ENCODE measurements at places on chromosomes 2 and 18.

DNA sequence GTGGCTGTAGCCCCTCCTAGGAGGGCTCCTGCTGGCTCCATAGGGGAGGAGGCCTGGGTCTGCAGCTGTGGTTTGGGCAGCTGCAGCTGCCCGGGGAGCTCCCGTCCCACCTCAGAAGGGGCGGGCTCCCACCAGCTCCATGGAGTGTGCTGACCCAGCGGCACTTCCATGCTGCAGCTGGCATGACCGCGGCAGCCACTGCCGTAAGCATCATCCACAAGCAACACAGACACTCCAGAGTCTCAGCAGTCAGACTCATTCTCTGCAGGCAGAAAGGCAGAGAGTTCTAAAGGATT lies 660.1 kb upstream of the RAB6C start:
- DNase-seq, result no peak

DNA sequence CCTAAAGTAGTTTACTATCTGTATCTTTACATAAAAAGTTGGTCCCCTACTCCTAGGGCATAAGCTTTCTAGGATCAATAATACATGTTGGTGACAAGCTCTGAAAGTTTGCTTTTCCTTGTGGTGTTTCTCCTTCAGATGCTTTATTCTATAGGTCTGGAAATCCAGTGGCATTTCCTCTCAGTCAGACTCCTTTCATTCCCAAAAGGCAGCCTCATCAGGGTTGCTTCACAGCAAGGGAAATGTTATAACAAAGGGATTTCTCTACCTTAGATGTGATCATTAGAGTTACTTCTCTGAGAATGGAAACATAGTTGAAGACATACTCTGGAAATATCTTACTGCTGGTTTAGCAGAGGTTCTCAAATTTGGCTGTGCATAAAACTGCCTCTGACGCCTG lies 1072.4 kb upstream of the ZEB2 start:
- DNase-seq, result no peak

DNA sequence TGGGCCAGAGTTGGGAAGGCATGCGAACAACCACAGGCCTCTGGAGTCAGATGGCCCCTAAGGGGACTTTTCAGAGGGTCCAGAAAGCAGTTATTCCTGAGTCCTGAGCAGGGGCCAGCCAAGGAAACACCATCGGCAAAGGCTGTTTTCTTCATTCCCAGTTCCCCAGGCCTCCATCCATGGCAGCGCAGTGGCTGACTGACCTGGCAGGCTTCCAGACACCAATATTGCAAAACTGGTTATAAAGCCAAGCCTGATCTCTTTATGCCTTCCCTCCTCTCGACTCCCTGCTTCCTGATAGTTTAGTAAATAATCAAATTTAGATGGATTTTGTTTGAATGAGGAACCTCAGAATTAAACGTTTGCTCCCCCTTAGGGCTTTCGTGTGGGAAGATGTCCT lies 133.4 kb upstream of the ITGA6 start:
- no peak for DNase-seq

DNA sequence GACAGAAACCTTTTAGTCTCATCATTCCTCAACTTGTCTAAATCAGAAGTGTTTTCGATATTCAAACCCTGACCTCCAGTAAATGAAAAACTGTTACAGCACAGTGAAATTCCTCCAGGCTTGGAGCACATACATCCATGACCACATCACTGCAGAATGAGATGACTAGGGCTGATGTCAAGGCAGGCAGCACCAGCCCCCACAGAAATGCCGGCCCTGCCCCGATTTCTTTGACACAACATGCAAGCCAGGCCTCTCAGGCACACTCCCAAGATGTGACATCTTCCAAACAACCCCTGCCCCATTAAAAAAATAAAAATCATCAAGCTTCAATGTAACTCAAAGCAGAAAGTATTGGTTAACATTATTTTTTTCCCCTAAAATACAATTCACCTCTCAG lies 103.3 kb downstream of the CTAGE1 start:
- no peak for DNase-seq

- DNase-seq, result no peak
Measured at GRCh38 chr2:62686012-62686685, 19.4 kb upstream of the EHBP1 start.

GRCh38 chr2:110678457-110679336 lies 834 bp upstream of the BUB1 start:
- DNase-seq, result no peak

DNA sequence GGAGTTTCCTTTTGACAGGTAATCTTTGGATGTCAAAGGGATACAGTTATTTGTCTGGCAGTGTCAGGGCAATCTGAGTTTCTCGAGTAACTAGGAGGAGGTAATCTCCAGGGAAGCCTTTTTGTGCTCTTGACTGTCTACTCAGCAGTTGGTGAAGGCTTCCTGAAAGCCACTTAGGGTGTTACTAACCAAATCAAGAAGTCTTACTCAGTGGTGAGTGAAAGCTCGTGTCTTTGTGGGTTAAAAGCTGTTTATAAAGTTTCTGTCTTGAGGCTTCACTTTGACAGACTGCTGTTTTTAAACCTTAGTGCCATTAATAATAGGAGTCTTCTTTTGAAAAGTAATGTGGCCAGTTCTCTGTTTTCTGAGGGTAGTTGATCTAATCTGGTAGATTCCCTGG lies 1.7 kb downstream of the THSD7B start:
- no peak for DNase-seq

GRCh38 chr18:48572402-48573126 lies 33.7 kb downstream of the CTIF start:
- no peak for DNase-seq

DNA sequence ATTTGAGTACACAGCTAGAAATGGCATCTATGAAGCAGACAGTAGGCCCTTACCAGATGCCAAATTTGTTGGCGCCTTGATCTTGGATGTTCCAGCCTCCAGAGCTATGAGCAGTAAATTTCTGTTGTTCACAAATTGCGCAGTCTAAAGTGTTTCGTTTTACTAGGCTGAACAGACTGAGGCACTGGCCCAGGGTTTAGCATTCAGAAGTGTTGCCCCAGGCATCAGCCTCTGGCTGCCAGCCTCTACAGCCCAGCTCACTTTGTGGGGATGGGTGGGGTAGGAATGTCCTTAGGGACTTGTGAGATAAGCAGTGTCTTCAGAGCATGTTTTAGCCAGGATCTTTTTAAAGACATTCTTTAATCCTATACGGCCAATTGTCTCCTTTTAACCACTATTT lies 51.5 kb upstream of the MGAT5 start:
- no peak for DNase-seq

DNA sequence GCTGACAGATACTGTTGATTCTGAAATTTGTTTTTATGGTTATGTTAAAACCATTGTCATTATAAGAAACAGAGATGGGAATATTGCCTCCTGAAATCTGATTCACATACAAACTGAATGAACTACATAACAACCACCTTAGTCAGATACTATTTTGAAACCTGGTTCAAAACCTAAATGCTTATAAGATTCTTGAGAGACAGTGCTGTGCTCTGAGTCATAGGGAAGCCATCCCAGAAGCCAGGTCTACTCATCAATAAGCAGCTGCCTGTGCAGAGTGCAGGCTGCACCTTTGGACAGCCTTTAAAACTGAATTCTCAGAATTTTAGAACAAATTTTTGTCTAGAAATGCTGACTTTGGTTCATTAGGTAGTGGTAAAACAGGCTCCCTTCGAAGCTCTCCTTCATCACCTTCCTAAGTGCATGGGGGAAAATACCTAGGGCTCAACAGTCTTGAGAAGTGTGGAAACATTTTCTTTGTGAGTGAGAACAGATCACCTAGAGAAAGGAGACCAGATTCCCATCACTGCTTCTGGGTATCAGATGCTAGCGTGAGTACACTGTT lies at the start of gene SERPINB7:
Gene SERPINB7, plus strand, starts transcription at position 253 of the 565 bp plus-strand sequence. CDS start 6,955 bp downstream, outside the sequence.
- DNase-seq, result no peak

GRCh38 chr2:149331023-149331400 lies 625 bp downstream of the LYPD6 start:
- no peak for DNase-seq

DNA sequence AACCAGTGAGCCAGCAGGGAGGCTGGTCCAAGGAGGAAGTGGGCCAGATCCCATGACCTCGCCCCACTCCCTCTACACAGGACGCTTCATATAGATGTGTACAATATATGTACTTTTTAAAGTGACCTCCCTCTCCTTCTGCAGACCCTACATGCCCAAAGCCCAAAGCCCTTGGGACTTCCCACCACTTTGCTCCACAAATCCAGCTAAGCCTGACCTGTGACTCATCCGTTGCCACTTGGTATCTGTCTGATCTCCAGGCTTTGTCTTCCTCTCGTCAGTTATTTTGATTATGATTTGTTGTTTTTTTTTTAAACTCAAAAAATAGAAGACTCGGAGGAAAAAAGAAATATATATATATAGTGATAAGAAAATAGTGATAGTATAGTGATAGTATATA lies 470.8 kb downstream of the KCNJ3 start:
- no peak for DNase-seq

DNA sequence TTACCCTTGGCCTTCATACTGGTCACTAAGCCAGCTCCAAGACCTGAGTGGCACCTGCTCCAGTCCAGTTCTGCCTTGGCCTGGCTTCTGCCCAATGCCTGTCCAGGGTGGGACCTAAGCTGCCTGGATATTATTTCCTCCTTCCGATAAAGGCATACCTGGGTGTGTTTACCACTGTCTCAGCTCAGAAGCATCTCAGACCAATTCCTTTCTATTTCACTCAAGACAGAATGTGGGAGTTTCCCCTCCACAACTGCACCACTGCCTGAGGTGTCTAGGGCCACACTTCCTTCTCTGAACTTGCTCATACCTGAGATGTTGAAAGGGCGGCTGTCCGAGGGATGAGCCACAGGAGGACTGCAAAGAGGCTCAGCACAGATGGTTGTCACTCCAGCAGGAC lies 18.4 kb upstream of the CAB39 start:
- no peak for DNase-seq

GRCh38 chr2:9554921-9555296 lies 721 bp downstream of the ADAM17 start:
- peak; percentile 17 for DNase-seq

DNA sequence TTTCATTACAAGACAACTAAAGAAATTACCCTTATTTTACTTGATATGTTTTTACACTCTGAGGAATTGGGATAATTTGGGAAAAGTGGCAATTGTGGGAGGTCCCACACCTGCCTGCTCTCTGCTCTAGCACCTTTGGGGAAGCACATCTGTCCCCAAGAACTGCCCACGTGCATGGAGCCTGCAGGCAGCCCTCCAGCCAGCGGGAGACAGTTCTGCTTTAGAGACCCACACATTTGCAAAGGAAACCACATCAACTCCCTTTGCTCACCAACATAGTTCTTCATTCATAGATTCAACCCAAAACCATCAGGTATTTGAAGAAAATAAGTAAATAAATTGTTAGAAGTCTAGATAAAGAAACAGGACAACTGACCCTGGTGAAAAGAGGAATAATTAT lies 239.9 kb upstream of the ID2 start:
- DNase-seq, result peak; percentile 6

- DNase-seq, result no peak
Measured at GRCh38 chr2:18413676-18414396, 146.6 kb downstream of the RDH14 start.

GRCh38 chr2:231910771-231911170 lies 15.4 kb downstream of the NPPC start:
- no peak for DNase-seq

DNA sequence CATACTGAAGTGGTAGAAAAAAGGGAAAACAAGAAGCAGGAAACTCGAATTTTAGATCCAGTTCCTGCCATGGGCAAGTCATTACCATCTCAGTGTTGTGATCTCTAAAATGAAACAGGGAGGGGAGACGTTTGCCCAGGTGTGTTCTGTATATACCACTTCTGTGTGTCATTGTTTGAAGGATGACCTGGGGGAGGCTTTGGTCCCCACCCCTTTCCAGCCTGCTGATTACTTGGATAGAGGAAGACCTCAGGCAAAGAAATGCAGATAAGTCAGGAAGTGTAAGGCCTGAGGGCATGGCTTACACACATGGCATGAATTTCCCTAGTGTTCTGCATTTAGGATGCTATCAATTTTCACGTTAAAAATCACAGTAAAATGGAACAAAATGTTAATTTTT lies 205.2 kb upstream of the CXCR4 start:
- DNase-seq, result no peak

GRCh38 chr2:28352610-28353195 lies 40.0 kb upstream of the FOSL2 start:
- no peak for DNase-seq

DNA sequence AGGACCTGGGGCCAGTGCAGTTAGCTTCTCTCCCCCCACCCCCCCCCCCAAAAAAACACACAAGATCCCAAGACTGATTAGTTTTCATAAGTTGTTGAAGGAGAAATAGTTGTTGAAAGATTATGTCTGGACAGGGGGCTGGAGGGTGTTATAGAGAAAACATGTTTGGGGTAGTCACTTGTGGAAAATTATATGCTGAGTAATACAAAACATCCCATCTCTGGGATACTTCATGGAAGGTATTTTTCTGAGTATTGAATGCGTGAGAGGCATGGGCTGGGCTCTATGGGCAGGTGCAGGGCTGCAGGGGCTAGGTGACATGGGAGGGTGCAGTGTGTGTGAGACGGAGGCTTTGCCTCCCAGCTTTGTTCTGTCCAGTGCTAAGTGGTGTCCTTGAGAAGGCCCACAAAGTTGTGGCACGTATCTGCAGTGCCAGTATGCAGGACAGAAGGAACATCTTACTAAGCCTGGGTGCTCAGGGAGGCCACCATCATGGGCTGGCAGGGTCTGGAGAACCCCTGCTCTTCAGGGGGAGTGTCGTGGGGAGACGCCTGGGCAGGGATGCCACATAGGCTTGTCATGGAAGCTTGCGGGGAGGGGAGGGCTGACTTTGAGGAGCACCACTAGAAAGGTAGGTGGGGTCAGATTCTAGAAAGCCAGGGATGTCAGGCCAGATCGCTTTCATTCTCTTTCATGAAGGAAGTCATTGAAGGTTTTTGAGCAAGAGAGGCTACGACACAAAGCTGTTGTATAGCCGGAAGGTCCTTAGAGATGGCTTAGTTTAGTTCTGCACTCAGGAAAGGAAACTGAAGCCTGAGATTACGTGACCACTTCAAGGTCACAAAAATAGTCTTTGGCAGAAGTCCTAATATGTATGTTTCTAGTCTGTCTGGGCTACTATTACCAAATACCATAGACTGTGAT lies 232.0 kb downstream of the LDLRAD4 start:
- DNase-seq, result no peak

GRCh38 chr2:203711399-203711798 lies 5.0 kb downstream of the CD28 start:
- no peak for DNase-seq

- no peak for DNase-seq
Measured at GRCh38 chr2:18132697-18133096, 254.2 kb downstream of the KCNS3 start.

DNA sequence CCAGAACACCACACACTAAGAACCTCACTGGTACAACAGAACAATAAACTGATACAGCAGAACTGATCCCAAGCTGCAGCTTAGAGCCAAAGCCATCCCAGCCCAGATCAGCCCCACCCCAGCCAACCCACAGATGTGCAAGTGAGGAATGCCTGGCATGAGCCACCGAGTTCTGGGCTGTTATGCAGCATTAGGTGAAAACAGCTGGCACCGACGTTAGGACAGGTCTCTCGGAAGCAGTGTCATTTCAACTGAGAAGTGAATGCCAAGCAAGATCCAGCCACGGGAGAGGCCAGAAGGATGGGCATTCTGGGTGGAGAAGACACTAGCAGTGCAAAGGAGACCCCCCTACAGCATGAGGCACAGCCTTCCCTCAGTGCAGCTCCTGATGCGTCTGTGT lies 38.9 kb downstream of the ADCY3 start:
- no peak for DNase-seq
